ENCODE measurements at places on chromosomes 5 and 9.

- no peak for DNase-seq
Measured at GRCh38 chr9:115864581-115864980, 289.0 kb upstream of the PAPPA start.

GRCh38 chr9:14068690-14069089, 245.3 kb downstream of the NFIB start:
- DNase-seq: no peak

DNA sequence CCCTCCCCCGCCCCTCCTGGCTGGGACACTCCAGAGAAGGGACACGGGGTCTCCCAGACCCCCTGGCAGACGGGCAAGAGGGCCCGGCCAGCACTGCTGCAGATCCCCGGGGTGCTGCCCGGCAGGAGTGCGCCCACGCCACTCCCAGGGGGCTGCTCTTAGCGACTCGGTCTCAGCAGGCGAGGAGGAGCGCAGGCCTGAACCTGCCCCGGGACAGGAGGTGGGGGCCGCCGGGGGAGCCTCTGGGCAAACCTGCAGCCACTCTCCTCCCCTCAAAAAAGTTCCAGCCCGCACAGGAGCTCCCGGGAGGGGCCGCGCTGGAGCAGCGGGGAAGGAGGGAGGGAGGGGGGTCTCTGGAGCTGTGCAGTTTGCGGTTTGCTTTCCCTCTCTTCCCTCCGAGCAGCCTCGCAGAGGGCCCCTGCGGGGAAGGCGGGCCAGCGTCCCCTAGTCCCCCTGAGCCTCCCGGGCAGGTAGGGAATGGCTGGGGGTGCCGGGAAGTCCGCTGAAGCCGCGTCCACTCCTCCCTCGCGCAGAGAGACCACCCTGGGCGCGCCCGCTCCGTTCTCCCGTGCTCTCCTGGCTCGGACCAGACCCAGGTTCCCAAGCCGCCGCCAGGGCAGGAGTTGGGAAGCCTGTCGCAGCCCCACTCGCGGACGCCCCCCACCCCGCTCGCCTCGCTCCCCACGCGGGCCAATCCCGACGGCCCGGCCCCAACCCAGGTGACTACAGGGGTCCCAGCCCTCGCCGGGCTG, 44.2 kb downstream of the NACC2 start:
- no peak for DNase-seq

DNA sequence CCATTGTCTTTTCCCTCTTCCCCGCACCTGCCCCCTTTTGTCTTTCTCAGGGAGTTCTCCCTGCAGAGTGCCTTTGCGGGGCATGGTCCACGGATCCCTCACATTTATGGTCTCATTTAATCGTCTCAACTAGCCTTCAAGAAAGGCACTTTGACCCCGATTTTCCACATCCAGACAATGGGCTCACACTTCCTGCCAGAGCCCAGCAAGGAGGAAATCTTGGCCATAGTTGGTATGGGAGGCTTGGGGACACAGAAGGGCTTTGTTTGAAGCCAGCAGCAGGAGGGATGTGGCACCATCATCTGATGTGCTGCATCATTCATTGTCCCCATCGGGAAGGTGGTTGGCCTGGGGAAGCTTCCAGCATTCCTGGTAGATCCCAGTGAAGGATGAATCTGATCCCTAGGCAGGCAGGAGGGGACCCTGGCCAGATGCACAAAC, 24.9 kb downstream of the GSN start:
- DNase-seq: no peak

All from NCI-H1436 (cell line).